ENCODE measurements at places on chromosomes 1 and 21.

DNA sequence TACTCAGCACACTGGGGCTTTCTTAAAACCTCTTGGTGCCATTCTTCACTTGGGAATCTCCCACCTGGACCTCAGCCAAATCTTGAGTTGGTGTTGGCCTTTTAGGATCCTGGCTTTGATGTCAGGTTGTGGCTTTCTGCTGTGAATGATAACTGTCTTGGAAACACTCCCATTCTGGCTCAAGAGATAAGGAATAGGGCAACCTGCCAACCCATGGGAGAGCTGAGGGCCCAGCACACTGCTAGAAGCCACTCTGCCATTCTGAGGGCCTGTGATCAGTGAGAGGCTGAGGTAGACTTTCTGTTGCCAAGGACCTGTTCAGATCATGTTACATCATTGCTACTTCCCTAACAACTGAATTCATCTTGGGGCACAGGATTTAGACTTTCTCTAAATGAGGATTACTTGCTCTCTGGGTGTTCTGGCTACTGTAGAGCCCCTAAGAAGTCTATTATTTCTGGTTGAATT lies 45.8 kb downstream of the TTC39A start:
- DNase-seq, result no peak

- peak; percentile 58 for DNase-seq
These were observed 13.6 kb upstream of the FAM110D start for GRCh38 chr1:26145041-26145959.

- no peak for DNase-seq
These were observed 19.0 kb upstream of the RGS2 start for GRCh38 chr1:192789871-192790270.

DNA sequence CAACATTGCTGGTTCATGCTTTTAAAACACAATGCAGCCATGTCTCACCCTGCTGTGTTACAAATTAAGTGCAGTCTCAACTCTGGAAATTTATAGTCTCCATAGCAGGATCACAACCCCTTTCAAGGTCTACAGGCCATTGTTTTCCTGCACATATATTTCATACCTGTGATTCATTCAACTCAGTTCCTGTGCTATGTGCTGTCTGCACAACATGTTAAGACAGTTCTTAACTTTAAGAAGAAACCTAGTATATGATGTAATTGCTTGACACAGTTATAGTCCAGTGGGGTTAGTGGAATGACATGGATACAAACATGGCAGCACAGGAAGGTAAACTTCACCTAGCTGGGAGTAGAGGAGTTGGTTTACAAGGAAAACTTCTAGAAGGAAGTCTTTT lies 106.4 kb downstream of the IFI44 start:
- DNase-seq, result no peak

- DNase-seq, result no peak
These were observed 206.9 kb downstream of the NEGR1 start for GRCh38 chr1:72075425-72075824.

DNA sequence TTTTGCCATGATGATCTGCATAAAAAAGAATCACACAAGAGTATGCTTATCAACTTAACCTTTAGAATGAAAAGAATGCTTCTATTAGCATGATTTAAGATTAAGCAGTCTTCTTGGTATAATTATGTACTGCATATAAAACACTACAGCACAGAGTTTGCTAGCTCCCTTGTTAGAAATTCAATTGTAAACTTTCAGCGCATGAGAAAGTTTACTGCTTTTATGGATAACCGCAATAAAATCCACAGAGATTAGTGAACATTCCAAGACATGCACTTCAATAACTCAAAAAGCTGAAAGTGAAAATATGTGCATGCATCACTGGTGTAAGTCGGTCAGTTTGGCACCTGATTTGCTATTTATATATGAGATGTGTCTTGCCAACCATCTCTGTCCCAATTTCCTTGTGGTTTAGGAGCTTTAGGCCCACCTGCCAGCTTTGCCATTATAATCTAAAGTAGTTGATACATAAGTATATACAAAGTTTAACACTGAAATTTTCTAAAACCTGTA lies 16.9 kb downstream of the CCT8 start:
- no peak for DNase-seq

GRCh38 chr1:185526344-185527307 lies 207.6 kb upstream of the HMCN1 start:
- DNase-seq, result no peak

DNA sequence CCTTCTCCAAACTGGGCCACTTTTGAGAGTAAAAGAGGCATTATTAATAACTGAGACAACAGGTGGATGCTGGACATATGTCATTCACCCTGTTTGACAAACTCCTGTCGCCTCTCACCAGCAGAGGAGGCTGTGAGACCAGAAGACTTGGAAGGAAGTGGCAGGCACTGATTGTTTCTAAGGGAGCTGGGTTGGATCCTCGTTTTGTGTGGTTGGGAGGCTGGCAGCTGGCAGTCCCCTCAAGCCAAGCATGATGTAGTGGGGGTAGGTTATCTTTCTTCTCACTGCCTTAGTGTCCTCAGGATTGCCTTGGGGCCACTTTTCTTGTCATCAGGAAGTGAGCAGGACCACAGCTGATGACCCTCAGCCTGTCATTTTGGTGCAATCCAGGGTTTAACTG lies 86.5 kb upstream of the KCNJ15 start:
- DNase-seq, result no peak

- DNase-seq, result no peak
These were observed 18.6 kb upstream of the PTPRC start for GRCh38 chr1:198620218-198620617.

- no peak for DNase-seq
These were observed 22.1 kb upstream of the COL16A1 start for GRCh38 chr1:31725777-31726535.

GRCh38 chr1:234686035-234686434 lies 76.1 kb upstream of the IRF2BP2 start:
- no peak for DNase-seq

- DNase-seq, result no peak
These were observed 369.6 kb upstream of the USP24 start for GRCh38 chr1:55584526-55585401.

GRCh38 chr1:9115351-9116205 lies 13.3 kb downstream of the GPR157 start:
- DNase-seq, result no peak

DNA sequence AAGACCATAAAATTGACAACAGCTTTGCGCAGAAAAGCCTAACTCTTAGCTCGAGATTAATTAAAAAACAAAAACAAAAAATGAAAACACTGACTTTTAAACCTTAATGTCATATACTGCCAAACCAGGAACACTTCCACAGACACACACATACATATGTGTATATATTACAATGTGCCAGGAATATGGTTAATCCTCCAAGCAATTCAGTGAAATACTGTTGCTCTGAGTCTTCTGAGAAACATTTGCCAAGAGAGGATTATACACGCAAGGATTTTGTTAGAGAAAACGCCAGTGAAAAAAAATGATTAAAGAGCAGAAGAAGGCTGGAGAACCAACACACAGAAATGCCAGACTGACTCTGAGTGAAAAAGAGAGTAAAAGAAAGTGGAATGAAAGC lies 116.7 kb upstream of the CHRM3 start:
- DNase-seq, result no peak

DNA sequence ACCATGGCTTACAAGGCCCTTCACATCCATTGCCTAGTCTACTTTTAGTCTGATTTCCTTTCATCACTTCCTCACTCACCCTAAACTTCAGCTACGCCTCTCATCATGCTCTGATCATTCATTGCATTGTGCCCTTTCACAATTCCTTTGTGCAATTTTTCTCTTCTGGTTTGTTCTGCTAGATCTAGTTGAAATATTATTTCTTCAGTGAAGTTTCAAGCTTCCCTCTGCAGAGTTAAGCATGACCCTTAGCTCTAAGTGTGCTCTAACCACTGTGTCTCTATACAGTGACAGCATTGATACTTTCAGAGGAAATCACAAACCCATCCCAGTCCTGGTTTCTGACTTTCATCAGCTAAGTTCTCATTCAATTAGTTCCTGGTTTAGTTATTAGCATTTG lies 166.1 kb downstream of the PLA2G4A start:
- no peak for DNase-seq

- no peak for DNase-seq
These were observed 218.6 kb downstream of the URB2 start for GRCh38 chr1:229844675-229845074.

DNA sequence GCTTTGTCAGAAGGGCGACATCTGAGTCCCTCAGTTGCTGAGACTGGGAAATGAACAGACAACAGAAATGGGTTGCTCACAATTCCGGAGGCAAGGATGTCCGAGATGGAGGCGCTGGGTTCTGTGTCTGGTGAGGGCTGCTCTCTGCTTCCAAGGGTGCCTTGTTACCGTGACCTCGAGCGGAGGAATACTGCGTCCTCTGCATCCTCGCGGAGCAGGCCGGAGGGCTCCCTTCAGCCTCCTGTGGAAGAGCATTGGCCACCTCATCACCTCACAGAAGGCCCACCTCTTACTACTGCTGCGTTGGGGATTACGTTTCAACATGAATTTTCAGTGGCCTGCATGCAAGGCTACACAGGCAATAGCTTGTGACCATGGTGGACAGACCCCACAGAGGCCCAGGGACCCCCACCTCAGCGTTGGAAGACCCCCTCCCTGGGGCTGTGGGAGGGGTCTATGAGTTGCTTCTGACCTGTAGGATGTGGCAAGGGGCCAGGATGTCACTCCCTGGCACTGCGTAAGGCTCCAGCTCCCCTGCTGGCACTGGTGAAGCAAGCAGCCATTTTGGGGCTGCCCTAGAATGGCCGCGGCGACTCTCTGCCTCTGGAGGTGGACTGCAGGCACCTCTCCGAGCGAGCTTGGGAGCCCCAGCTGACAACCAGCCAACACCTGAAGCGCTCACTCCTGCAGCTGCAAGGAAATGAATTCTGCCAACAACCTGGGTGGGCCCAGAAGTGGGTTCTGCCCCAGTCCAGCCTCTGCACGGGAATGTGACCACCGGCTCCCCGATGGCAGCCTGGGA lies 36.3 kb upstream of the COL6A1 start:
- no peak for DNase-seq

- DNase-seq, result no peak
These were observed 197.5 kb downstream of the ZZZ3 start for GRCh38 chr1:77484926-77485325.

- no peak for DNase-seq
These were observed 122.4 kb downstream of the SIPA1L2 start for GRCh38 chr1:232507571-232507970.

DNA sequence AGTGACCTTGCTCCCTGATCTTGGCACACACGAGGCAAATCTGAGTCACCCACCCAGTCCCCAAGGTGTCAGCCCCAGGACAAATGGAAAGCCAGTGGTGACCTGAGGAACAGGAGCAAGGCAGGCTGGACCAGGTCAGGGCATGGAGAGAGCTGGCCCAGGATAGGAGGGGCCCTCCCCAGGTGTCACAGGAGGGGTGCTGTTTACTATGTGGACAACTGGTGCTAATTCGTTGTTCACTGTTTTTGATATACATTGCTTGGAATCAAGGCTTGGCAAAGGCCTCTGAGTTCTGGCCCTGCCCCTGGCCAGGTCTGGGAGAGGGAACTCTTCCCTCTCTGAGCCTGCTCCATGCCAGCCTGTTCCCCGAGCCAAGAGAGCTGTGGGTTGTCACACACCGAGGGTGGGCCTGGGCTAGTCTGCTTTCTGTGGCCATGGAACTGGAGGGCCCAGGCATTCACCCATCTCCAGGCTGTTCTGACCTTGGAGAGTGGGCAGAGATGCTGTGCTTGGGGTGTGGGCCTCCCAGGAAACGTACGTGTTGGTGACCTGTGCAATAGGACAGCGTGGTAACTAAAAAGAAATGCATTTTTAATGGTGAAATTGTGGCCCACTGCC lies 41.8 kb downstream of the CRYAA start:
- DNase-seq, result no peak

GRCh38 chr1:24871306-24871901 lies 58.7 kb downstream of the RUNX3 start:
- no peak for DNase-seq

DNA sequence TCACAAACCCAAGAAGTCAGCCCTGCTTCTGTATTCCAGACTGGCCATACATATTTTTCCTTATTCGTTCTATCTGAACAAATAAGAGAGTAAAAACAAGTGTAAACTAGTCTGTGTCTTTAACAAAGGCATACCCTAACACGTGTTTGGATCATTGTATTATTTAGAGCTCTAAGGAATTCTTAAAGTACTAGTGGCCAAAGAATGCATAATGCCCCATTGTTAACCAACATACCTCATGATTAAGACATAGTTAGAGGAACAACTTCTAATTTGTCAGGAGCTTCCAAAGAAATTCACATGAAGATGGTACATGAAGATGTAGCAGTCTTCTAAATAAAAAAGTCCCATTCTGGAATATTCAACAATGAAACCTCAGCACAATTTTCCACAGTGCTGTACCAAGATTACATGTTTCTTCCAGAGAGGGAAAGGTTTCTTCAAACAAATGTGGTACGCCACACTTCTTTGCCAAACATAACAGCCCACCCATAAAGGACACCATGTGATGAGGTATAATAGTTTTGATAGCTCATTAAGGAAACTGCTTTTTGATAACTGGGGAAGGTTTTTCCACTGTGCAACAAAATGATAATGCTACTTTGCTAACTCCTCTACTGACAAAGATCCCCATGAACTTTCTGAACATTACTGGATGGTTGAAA lies 5.0 kb downstream of the PALMD start:
- DNase-seq, result no peak

DNA sequence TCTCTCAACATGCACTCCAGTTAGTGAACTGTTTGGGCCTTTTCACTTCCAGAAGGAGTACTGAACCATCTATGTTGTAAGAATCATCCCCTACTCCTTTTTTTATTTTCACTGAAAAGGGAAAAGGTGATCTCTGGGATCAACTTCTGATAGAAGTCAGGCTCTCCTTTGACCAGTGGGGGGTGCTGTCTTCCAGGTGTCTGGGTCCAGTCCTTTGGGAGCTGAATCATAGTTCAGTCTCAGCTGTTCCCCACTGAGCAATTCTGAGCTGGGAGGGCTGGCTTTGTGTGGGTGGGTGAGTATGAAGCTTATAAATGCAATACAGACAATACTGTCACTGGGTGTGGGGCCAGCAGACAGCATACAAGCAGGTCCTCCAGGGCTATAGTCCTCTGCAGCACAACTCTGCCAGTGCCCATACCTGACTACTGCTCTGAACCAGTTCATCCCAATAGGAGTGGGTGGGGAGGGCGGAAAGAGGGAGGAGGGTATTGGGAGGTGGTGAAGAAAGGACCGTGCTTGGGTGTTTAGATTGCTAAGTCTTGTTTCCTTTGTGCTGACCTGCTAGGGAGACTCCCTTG lies 12.5 kb upstream of the SARS1 start:
- DNase-seq, result no peak

- no peak for DNase-seq
These were observed 8.7 kb upstream of the CCN1 start for GRCh38 chr1:85571828-85572227.

GRCh38 chr1:244255426-244255965 lies 196.2 kb downstream of the ADSS2 start:
- no peak for DNase-seq

DNA sequence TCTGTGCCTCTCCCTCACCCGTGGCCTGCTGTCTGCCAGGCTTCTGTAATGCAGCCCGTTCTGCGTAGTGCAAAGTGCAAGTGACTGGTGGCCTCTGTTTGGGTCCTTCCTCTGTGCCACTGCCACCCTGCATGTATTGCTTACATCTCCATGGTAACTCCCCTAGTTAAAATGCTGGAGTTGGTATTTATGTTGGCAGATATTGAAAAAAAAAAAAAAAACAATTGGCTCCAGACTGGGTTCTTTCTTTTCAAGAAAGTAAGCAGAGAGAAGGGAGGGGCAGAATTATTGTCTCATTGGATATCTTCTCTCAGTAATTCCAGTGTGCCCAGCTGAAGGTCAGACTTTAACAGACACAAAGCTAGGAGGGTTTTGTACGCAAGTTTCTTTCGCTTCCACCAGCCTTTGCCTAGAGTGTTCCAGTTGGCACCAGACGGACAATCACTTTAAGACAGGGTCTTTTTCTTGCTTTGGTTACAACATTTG lies 242.3 kb downstream of the PBX1 start:
- DNase-seq, result no peak

- DNase-seq, result no peak
These were observed 22.3 kb downstream of the MYBPH start for GRCh38 chr1:203153051-203153988.

All from NCI-H2081 treated with DMSO at 0.1 percent for 48 hours (cell line).